ENCODE measurements at places on chromosomes 2 and 18.
A peak's percentile ranks its signal among the peaks of the same experiment; 100 is the strongest.

- DNase-seq: peak; percentile 38
Measured at GRCh38 chr2:169080250-169081069, 11.1 kb downstream of the DHRS9 start.

DNA sequence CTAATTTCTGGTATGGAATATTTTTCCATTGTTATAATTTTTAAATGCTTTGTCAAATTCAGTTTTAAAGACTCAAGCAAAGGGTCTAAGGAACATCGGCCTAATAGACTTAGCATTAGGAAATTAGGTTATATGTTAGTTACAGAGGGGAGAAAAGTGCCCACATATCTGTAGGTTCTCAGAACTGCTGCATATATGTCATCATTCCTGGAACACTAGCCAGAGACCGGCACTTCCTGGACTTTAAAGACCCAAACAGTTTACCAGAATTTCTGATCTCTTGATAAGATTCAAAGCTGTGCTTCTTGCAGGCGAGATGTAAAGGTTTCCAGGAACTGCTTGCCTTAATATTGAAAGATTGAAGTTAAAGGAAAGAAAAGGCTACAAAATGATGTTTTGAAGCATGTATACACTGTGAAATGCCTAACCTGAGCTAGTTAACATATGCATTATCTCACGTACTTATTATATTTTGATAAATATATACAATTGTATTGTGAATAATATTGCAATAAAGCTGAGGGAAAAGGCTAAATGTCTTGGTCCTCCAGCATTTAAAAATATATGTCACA lies 993.6 kb downstream of the LRP1B start:
- DNase-seq: no peak

GRCh38 chr18:79117788-79118187 lies 48.6 kb downstream of the ATP9B start:
- no peak for DNase-seq

GRCh38 chr2:57760381-57760801 lies 286.2 kb upstream of the VRK2 start:
- no peak for DNase-seq

All from astrocyte (in vitro differentiated cells and primary cell).